ENCODE measurements at places on chromosomes 7 and 10.

GRCh38 chr10:94521276-94522250 is 24.0 kb upstream of the HELLS start:
- no peak for DNase-seq

DNA sequence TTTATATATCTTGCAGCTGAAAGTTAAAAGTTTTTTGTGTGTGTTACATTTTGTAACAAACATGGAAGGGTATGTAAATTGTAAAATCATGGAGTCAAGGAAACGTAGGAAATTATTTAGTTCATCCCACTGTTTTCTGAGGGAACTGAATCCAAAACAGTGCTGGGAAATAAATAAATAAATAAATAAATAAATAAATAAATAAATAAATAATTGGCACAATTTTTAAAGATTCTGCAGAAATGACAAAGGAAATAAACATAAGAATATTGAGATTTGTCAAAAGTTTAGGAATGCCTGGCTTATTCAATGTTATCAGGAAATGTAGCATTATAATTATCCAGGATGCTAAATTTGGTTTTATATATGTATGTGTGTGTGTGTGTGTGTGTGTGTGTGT is 91.4 kb upstream of the AGBL3 start:
- DNase-seq, result no peak

- no peak for DNase-seq
These were observed 712.1 kb downstream of the PARD3 start for GRCh38 chr10:34102893-34103506.

DNA sequence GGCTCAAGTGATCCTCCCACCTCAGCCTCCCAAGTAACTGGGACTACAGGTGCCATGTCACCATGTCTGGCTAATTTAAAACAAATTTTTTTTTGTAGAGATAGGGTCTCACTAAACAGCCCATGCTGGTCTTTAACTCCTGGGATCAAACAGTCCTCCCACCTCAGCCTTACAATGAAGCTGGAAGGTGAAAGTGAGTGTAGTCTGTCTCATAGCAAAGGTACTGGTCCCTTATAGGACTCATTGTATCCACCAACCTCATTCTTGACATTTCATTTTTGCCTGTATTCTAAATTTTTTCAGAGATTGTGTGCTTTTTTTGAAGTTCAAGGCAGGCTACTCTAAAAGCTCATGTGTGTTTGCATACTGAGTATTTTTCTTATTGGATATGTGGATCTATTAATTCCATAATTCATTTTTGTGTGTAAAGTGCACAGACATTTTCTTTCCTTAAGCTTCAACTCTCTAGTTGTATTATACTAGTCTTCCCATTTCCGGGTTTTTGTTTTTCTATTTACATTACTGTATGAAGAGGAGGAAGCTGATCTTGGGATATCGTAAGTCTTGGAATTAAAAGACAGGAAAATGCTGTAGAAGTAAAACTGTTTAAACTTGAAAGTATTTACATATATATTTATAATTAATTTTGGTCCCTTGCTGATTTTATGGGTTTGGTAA is 13.3 kb downstream of the KMT2E start:
- DNase-seq, result no peak

Measured in HS-27A (cell line).